ENCODE measurements at places on chromosomes 7 and 10.

DNA sequence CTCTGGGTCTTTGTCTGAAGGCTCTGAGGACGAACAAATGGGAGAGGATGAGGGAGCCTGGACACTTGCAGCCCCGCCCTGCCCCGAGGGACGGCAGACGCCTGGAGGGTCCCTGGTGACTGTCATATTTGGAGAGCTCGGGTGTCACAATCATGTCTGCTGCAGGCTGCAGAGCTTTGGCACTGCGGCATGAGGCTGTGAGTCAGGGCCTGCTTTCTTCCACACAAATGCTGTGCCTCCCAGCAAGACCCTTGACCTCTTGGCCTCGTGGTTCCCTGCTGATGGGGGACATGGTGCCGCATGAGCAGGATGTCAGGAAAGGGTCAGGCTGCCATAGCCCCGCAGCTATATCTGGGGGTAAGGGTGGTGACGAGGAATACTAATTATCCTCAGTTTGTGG lies 64.9 kb upstream of the PPIF start:
- no peak for DNase-seq

GRCh38 chr10:127911218-127911866 lies 4.4 kb downstream of the PTPRE start:
- DNase-seq: no peak

DNA sequence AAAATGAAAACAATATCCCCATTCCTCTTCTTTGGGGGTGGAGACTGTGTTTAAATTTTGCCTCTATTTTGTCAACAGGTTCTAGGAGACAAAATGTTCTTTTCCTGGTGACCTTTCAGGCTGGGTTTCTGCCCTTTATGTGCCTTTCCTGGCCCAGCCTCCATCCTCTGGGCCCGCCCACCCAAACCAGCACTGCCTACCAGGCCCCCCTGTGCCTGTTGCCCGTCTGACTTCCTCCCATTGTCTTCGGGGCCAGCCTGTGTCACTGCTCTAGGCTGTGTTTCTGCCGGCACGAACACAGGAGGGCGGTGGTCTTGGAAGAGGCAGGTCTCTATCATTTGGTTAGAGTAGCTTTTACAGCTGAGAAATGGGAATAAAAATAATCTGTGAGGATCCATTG lies 13.9 kb downstream of the TSPAN14 start:
- DNase-seq: no peak

- DNase-seq: no peak
Measured at GRCh38 chr10:35017608-35018007, 72.5 kb downstream of the CUL2 start.

GRCh38 chr7:153507885-153508284 lies 544.3 kb upstream of the DPP6 start:
- DNase-seq: no peak

DNA sequence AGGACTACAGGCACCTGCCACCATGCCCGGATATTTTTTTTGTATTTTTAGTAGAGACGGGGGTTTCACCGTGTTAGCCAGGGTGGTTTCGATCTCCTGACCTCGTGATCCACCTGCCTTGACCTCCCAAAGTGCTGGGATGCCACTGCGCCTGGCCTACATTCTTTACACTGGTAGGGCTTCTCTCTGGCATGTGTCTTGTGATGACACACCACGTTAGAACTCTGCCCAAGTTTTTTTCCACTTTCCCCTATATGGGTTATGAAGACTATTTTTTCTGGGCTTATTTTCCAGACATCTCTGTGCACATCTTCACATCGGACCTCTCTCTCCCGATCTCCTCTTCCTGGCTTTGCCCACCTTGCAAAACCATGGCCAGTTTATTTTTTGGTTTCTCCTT lies 10.7 kb downstream of the FAM200A start:
- DNase-seq: no peak

DNA sequence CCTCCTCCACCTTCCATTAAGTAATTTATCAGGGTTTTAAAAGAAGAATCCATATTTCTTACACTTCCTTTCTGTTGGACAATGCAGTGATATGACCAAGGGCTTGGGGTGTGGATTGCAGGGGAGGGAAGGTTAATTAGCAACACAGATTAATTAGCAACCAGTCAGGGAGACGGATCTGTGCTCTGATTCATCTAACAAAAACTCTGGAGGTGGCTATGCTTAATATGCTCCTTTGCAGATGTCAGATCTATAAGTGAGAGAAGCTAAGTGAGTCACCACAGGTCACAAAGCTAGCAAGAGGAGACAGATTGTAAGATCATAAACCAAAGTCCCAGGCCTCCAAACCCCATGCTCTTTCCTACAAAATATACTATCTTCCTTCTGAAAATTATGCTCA lies 178.8 kb upstream of the ITGB1 start:
- DNase-seq: peak; percentile 86

- DNase-seq: no peak
Measured at GRCh38 chr10:15316145-15316544, 54.9 kb downstream of the FAM171A1 start.

DNA sequence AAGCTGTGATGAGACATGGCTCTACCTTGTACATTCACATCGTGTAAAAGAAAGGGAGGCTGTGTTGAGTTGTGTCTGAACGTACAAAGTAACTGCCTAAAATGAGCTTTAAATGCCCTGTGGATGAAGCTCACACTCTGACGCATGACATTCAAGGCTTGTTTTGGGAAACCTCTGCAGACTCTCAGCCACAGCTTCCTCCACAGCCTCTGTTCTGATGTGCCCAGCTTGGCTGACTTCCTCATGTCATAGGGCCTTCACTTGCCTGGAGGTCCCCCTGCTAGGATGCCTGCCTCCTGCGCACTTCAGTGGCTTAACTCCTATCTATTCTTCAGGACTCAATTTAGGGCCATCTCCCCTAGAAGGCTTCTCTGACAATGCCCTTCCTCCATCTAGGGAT lies 230.0 kb upstream of the HABP2 start:
- no peak for DNase-seq

DNA sequence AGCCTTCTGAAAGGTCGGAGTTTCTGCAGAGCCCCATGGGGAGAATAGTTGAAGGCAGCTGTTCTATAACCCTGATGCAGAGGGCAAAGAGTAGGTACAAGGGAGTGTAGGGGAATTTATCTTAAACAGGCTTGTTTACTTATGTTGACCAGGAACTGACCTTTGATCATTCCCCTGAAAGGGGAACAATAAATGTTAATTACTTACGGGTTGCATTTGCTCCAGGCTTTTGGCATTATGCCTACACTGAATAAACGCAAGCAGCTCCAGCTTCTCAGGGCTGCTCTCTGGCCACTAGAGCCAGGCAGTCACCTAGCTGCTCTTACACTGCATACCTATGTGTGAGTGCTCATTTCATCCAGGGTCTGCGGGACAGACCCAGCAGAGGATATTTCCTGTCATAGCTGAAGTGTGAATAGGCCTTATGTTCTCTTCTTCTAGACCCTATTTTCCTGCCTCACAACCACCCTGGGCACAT lies 26.9 kb upstream of the ABCA13 start:
- DNase-seq: no peak

GRCh38 chr10:125200396-125200795 lies 40.0 kb upstream of the CTBP2 start:
- DNase-seq: no peak

- no peak for DNase-seq
Measured at GRCh38 chr10:26714415-26715136, 17.1 kb downstream of the PDSS1 start.

DNA sequence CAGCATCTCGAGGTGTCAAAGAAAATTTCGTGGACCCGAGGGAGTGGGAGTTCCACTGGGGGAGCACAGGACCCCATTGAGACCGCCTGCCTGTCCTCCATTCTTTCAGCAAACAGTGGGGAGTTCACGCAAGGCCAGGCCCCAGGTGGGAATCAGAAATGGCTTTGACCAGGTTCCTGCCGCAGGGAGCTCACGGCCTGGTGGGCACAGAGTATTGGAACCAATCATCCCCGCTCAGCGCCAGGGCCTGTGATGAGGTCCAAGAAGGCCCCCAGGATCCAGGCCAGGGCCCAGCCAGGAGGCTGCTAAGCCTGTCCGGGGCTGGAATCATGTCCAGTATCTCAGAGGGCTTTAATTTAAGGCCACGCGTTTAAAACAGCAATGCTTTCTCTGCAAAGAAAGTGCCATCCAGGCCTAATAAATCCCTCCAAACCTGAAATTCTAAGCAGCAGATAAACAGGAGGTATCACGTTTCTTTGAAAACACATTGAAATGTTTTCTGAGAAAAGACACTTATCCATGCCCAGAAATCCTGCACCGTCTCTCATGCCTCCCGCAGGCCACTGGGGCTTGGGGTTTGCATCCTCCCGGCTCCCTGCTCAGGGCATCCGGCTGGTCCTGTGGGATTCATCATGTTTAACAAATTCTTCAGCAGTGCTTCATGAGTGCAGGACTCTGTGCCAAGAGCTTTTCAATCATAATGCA lies 125.7 kb downstream of the OAT start:
- DNase-seq: peak; percentile 5

DNA sequence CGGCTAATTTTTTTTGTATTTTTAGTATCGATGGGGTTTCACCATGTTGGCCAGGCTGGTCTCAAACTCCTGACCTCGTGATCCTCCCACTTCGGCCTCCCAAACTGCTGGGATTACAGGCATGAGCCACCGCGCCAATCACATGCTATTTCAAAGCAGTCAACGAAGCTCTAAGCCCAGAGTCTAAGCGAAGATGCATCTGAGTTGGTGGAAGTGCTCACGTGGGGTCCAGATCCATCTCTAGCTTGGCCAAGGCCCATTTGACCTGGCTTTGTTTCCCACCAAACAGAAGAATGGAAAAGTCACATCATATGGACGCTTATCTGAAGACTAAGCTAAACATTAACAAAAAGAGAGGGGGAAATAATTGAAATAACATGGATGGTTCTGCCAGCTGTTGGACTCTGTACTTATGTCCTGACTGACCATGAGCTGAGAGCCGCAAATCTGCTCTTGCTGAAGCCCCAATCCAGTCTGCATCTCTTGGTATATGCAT lies 3.8 kb upstream of the GTF2I start:
- no peak for DNase-seq

- no peak for DNase-seq
Measured at GRCh38 chr7:115007751-115008150, 85.9 kb downstream of the MDFIC start.
